AG04449 (cell line): ENCODE measurements at places on chromosomes 13 and 19.

DNA sequence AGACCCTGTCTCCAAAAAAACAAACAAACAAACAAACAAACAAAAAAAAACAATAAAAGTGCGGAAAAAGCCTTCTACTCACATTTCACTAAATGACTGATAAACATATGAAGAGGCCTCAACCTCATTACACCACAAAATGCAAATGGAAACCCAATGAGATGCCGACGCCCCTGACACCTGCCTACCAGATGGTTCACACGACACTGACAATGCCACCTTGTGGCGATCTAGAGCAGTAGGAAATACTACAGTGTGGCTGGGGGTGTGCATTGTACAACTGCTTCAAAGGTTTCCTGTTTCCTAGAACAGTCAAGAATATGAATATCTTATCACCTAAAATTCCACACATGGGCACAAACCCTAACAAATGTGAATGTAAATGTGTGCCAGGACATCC is 14.0 kb downstream of the SCGB2B2 start:
- DNase-seq = no peak

GRCh38 chr13:70844391-70845108 is 736.3 kb upstream of the KLHL1 start:
- no peak for DNase-seq

DNA sequence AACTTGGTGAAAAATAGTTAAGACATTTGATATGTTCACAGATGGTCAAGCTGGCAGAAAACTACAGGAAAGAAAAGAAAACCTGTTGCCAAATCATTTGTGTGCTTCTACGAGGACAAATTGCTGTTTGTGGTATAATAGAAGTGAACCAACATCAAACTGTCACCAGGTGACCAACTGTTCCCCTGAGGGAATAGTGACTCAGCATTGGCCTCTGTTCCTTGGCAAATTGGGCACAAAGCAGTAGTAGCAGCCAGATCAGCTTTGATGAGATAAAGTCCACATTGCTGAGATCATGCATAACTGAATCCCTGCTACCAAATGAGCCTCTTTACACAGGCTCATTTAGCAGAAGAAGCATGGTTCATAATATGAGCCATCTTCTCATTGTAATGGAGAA is 103.5 kb downstream of the POSTN start:
- DNase-seq = no peak

GRCh38 chr13:112188298-112188610 is 121.3 kb downstream of the SOX1 start:
- DNase-seq = no peak

DNA sequence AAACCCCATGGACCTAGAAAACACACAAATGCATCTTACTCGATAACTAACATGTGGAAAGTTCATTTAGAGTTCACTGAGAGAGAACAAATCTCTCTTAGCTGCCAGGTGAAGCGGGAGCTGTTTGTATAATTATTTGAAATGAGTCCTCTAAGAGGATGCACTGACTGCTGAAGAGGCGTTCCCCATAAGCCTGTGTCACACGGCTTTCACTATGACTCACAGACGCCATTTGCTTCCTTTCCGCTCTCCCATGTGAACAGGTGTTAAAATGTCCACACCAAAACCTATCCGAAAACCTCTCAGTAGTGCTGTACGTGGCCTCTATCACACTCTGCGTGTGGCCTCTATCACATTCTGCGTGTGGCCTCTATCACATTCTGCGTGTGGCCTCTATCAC is 101.8 kb downstream of the SOX1 start:
- no peak for DNase-seq

DNA sequence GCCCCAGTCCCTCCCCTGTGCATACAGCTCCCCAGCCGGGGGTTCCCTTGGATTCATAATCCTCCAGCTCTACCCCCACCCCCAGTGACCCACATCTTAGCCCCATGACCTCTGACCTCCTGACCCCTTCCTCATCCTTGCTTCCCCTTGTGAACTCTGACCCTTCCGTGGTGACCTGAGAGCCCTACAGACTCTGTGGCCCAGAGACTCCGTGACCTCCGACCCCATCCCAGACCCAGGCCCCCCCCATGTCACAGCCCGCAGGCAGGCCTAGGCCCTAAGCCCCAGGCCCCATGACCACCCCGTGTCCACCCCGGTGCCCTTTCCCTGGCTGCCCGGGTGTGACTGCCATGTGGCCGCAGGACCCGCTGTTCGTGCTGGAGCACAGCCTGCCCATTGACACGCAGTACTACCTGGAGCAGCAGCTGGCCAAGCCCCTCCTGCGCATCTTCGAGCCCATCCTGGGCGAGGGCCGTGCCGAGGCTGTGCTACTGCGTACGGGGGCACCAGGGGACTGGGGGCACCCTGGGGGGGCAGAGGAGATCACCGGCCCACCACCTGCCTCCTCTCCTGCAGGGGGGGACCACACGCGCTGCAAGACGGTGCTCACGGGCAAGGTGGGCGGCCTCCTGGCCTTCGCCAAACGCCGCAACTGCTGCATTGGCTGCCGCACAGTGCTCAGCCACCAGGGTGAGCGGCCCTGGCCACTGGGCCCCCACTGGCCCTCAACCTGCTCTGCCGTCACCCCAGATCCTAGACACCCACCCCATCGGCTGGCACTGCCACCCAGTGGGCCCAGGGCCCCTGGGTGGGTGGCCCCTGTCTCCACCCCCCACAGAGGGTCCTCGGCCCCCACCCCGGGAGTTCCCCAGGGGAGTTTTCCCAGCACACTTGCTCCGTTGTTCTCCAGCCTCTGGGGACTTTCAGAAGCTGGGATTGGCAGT is 2.4 kb upstream of the SPIB start:
- DNase-seq = no peak
